Right renal pelvis (tissue), 4 donors: ENCODE measurements at places on chromosomes 5 and 9. TPM values are rescaled to one million over a fixed set of nuclear protein-coding genes. Genes with fewer than 3 reads are reported as not detected.

GRCh38 chr5:120644516-120644915, 180.4 kb downstream of the PRR16 start:
- DNase-seq, result no peak

Gene SEC24A
- 25.4 TPM for polyA plus RNA-seq

- DNase-seq, result no peak
Observed at GRCh38 chr5:59171131-59171530, 588.3 kb downstream of the RAB3C start.

Gene ACER2
- polyA plus RNA-seq, result 8.5 TPM

- DNase-seq, result no peak
Observed at GRCh38 chr5:114327987-114328386, 33.9 kb upstream of the KCNN2 start.

GRCh38 chr5:67021962-67022361, 174.6 kb downstream of the CD180 start:
- DNase-seq, result no peak

DNA sequence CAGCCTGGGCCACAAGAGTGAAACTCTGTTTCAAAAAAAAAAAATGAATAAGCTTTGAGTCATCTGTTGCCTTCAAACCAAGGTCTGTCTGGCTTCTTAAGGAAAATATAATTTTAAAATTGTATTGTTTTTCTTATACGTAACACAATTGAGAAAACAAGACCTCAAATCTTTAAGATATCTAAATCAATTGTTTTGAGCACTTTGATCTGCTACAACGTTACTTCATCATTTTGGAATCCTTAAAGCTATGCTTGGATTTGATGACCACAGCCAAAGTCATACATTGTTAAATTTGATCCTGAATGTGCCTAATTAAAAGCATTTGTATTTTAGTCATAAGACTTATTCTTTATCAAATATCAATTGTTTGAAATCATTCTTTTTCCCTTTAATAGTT, 37.7 kb upstream of the VCAN start:
- DNase-seq, result no peak

DNA sequence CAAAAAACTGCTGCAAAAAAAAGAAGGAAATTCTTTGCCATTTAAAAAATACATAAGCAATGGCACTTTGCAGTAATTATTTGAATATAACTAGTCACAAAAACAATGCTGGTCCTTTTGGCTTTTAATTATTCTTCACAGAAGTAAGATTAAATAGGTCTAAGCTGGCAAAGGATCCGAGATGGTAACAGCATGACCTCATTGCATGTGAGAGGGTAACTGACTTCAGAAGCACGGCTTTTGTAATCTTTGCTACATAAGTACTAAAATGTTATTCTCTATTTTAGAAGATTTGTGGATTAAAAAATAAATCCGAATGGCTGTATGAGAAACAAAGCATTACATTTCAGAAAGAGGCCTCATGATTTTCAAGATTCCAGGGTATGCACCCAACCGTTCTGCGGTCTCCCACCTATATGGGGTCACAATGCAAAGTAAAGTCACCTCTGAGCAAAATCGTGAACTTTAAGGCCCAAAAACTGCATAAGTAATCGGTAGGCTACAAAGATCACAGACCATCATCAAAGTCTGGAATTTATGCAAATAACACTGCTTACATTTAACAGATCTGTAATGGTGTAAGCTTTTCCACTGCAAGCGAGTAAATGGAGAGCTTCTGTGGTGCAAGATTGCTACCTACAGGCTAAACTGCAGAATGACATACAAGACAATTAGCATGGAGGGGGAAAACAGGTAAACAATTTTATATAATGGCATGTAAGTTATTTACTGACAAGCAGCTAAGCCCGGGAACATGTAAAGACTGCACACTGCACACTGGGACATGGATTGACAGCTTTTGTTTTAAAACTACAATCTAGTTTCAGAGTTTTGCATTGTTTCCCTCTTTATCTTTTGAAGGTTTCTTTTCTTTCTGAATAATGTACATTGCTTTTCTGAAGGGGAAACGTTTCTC, 231.6 kb downstream of the SLF1 start:
- peak; percentile 56 for DNase-seq

GRCh38 chr5:90386099-90386710, 23.4 kb downstream of the CETN3 start:
- DNase-seq, result peak; percentile 4

DNA sequence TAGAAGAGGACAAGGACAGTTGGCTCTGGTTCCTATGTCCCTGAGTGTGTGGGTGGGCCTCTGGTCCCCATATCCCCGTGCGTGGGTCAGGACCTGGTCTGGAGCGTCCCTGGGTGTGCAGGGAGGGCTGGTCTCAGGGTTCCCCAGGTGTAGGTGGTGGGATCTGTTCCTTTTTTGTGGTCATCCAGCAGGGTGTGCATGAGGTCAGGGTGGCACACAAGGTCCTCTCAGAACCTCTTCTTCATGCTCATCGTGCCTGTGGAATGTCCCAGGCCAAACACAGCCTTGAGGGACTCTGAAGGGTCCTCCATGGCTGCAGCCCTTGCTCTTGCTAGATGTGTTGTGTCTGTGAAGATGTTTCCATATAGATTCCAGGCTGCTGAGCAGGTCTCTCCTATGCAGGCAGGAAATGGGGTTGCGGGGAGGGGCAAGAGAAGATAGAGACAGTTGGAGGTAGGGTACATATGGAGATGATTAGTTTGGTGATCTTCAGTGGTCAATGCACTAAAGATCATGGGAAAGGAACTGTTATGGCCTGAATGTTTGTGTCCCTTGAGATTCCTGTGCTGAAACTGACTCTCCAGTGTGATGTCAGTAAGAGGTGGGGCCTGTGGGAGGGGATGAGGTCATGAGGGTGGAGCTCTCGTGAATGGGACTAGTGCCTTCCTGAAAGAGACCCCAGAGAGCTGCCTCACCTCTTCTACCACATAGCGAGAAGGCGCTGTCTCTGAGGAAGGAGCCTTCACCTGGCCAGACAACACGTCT, 53.1 kb downstream of the NXNL2 start:
- no peak for DNase-seq

Gene NR2F1
- 266 TPM for polyA plus RNA-seq

Gene PRLR
- polyA plus RNA-seq, result 32.9 TPM
